ENCODE measurements at places on chromosomes 2 and 18.

GRCh38 chr2:199015072-199015471 lies 442.7 kb downstream of the SATB2 start:
- no peak for DNase-seq

DNA sequence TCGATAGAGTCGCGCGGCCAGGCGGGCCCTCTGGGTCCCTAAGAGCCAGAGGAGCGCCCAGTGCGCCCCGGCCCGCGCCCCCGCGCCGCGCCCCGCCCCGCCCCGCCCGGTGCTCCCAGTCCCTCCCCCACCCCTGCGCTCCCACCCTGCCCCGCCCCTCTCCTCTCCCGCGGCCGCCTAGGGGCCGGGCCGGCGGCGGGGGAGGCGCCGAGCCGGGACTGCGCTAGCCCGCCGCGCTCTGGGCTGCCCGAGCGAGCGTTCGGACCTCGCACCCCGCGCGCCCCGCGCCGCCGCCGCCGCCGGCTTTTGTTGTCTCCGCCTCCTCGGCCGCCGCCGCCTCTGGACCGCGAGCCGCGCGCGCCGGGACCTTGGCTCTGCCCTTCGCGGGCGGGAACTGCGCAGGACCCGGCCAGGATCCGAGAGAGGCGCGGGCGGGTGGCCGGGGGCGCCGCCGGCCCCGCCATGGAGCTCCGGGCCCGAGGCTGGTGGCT lies at the start of gene GPC1:
GPC1 (plus strand) TSS at position 207 of the 491 bp plus-strand sequence; CDS start at position 463, 256 bp downstream.
- DNase-seq: peak; percentile 25

DNA sequence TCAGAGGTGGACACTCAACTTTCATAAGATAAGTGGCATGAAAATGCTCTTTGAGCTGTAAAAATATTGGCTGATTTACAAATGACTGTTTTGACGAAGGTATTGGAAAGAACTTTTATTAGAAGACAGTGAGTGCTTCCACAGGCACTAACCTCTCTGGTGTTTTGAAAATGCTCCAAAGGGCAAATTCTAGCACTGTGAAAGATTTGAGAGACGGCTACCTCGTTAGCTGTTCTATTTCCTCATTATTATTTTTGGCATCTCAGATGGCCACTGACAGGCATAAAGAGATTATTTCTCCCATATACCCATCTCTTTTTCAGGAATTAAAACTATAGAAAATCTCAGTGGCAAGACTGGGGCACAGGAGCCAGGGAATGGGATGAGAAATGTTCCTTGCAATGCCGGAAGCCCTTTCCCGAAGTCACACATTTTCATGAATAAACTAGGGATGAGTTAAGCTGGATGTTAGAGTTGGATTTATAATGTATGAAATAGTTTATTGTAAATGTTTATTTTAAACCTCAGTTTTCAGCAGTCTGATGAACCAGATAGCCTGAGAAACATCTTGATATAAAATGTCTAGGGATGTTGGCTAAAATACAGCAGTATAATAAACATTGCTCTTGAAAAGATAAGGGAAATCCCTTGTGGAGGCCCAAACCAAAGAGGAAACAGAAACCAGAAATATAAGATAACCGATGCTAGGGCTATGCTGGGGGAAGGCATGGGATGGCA lies 175.7 kb downstream of the ASB1 start:
- no peak for DNase-seq

DNA sequence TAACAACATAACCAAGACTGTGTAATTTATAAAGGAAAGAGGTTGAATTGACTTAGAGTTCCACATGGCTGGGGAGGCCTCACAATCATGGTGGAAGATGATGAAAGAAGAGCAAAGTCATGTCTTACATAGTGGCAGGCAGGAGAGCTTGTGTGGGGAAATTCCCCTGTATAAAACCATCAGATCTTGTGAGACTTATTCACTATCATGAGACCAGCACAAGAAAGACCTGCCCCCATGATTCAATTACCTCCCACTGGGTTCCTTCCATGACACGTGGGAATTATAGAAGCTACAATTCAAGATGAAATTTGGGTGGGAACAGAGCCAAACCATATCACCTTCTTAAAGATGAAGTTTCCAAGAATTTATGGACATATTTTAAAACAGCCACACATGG lies 2.5 kb upstream of the IL36RN start:
- DNase-seq: no peak

- DNase-seq: no peak
These were observed 79.8 kb downstream of the MAPRE2 start for GRCh38 chr18:35121038-35121437.

DNA sequence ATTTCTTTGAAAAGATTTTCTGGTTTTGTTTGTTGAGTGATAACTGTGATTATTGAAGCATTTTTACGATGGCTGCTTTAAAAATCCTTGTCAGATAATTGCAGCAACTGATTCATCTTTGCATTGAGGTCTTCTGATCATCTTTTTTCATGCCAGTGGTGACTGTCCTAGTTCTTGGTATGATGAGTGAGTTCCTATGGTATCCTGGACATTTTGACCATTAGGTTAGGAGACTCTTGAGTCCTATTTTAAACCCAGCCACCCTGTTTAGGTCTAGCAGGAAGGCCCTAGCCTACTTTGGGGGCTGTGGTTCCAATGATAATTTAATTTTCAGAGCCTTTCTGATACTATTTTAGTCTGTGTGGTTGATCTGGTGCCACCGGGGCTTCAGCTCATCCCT lies 72.7 kb upstream of the REV1 start:
- DNase-seq: no peak

- DNase-seq: no peak
These were observed 355.0 kb downstream of the RNF144A start for GRCh38 chr2:7272210-7272609.

Data from activated T-helper 1 cell treated with Interleukin-2 at 50 U/mL for 16 hours (primary cell).